ENCODE measurements at places on chromosomes 4 and X.

GRCh38 chr4:145483514-145483913, 1.9 kb downstream of the SMAD1 start:
- DNase-seq: no peak

- no peak for DNase-seq
These were observed 66.6 kb downstream of the ATXN3L start for GRCh38 chrX:13253223-13253622.

DNA sequence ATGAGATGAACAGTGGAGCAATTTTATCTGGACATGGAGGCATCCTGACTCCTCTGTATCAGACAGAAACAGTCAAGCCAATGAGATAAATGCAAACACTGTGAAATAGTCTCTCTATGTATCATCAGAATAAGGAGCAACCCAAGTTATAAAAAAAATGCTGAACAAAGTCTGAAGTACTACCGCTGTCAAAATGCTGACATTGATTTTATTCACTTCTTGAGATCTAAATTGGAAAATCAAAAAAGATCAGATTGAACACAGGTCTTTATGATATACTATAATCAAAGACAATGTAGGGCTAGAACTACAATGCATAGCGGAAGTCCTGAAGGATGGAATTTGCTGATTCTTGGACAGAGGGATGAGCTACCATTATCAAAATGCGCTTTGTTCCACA, 76.1 kb downstream of the FTHL17 start:
- DNase-seq: no peak

GRCh38 chrX:16573781-16574180, 76.2 kb upstream of the S100G start:
- peak; percentile 93 for DNase-seq

DNA sequence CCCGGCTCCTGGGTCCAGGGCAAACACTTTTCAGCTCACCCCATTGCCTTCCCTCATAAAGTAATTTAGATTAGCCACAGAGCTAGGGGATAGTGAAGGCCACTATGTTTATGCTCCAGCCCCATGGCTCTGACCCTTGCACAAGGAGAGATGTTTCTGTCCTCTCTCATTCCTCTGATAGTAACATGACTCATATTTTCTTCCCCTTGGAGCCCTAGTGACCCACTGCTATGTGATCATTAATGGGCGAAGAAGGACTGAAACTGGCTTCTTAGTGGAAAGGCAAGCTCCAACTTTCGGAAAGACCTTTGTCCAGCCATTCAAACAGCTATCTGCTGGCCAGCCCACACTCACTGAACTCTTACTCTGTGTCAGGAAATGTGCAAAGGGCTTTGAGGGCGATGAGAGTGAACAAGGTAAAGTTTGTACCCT, 12.3 kb downstream of the CLDN2 start:
- no peak for DNase-seq

GRCh38 chr4:23333556-23333945, 556.3 kb downstream of the PPARGC1A start:
- peak; percentile 45 for DNase-seq

DNA sequence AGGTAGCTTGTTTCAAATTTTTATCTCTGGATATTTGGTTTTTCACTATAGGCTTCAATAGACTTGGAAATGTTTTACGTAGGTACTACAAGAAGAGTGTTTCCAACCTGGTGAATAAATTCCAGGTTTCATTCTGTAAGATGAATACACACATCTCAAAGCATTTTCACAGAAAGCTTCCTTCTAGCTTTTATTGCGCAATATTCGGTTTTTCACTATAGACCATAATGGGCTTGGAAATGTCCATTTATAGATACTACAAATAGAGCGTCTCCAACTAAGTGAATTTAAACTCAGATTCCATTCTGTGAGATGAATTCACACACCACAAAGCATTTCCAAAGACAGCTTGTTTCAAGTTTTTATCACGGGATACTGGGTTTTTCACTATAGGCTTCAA, 857.7 kb upstream of the HS3ST1 start:
- no peak for DNase-seq

DNA sequence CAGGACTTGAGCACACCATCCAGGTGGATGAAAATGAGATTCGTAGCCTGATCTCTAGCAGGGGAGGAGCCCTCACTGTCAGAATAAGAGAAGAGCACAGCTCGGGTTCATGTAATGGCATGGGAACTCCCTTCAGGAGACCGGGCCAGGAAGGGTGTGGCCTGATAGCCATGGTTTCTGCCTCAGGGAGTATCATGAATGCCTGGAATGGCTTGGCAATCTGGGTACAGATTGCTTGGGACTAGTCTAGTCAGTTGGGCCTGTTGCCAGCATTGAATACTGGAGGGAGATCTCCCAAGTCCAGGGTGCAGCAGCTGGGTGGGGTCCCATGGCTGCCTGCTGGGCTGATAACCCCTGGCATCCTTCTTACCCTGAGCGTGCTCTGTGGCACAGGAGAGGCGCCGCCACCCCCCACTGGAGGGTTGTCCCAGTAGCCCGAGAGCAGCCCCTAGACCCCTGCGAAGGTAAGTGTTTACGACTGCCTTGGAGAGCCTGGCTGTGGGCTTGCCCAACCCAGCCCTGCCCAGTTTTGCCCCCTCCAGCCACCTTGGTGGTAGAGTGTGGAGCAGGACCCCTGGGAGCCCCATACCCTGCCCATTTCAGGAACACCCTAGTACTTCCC, 298.8 kb downstream of the TEX13A start:
- no peak for DNase-seq

- DNase-seq: no peak
These were observed 13.0 kb upstream of the RHOXF2 start for GRCh38 chrX:120145295-120145925.

GRCh38 chr4:20091781-20092180, 159.9 kb upstream of the SLIT2 start:
- no peak for DNase-seq

DNA sequence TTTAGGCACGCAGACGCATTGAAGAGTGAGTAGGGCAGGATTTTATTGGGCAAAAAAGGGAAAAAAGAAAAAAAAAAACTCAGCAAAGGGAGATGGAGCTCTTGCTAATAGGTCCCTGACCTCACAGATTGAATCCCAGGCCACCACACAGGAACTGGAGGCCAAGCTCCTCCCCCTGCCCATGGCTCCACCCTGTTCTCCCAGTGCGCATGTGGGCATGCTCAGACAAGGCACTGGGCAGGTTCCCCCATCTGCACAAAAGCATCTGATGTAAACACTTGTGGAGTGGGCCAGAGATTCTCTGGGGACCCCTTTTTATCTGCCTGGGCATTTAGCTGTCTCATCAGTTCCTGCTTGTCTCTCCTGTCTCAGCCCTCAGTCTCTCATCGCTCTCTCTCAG, 9.5 kb downstream of the FRMD7 start:
- no peak for DNase-seq

DNA sequence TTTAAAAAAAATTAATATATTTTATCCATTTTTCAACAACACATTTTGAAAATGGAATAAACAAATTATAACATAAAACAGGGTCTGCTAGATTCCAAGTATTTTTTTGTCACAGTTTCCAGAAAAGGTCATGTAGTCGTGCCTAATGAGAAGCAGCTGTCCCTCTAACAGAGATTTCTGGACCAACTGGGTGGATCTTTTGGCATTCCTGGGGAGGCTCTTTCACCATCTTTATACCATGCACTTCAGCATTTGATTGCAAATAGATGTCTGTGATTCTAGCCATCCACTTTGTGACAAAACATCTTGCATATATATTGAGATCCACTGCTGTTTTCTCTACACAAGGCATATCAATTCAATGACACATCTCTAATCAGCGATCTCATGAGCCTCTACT, 210.7 kb upstream of the LDB2 start:
- peak; percentile 44 for DNase-seq

GRCh38 chr4:77199701-77200100, 42.7 kb downstream of the CCNG2 start:
- no peak for DNase-seq

- DNase-seq: no peak
These were observed 27.4 kb downstream of the ADRA2C start for GRCh38 chr4:3793545-3793944.

GRCh38 chr4:53480909-53481308, 103.5 kb downstream of the FIP1L1 start:
- DNase-seq: peak; percentile 32

GRCh38 chr4:175065228-175065627, 147.1 kb downstream of the ADAM29 start:
- no peak for DNase-seq

- peak; percentile 1 for DNase-seq
These were observed 173.8 kb upstream of the DCAF12L2 start for GRCh38 chrX:126339928-126340327.

- DNase-seq: no peak
These were observed 19.1 kb downstream of the VSIG1 start for GRCh38 chrX:108064001-108064400.

GRCh38 chrX:100207331-100208024, 202.6 kb downstream of the PCDH19 start:
- no peak for DNase-seq

- peak; percentile 87 for DNase-seq
These were observed 249.2 kb upstream of the RPS6KA3 start for GRCh38 chrX:20515841-20516461.

GRCh38 chr4:71113294-71113693, 119.8 kb downstream of the DCK start:
- DNase-seq: no peak

- DNase-seq: no peak
These were observed 77.9 kb downstream of the EGF start for GRCh38 chr4:109990261-109991257.

DNA sequence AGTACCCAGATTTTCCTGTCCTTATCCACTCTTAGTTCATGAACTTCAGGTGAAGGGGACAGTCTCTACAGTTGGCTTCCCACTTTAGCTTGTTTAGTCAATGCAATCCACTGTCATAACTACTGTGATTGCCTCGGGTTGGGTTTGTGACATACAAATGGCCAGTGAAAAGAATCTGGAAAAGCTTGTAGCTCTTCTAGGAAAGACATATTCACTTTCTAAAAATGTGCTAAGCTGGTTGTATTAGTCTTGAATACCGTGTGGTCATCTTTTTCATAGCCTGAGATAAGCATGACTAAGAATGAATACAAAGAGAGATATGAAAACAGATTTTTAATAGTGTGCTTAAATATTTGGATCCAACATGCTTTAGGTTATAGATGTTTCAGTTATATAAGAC, 1443.5 kb upstream of the IGFBP7 start:
- DNase-seq: no peak

DNA sequence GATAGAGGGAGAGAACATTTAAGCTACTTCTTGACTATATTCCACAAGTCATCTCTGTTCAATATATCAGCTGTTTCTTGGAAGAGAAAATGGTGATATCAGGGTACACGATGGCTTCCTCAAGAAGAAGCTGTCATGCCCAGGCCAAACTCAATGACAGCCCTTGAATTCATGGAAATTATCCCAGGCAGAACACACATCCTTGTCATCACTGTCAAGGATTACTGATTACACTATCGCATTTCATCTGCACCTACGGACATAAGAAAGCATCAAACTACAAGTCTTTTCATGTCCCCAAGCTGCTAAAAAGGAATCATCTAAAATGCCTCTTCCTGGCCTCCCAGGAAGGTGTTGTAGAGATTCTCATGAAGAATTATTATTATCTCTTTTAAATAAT, 165.2 kb upstream of the SLC7A11 start:
- DNase-seq: no peak

- DNase-seq: peak; percentile 25
These were observed 133.1 kb downstream of the AKAP4 start for GRCh38 chrX:50067435-50068284.

GRCh38 chrX:56232221-56233082, at the start of gene KLF8:
KLF8 (plus strand) TSS chrX:56232356; CDS start chrX:56233335, 979 bp downstream.
- no peak for DNase-seq

DNA sequence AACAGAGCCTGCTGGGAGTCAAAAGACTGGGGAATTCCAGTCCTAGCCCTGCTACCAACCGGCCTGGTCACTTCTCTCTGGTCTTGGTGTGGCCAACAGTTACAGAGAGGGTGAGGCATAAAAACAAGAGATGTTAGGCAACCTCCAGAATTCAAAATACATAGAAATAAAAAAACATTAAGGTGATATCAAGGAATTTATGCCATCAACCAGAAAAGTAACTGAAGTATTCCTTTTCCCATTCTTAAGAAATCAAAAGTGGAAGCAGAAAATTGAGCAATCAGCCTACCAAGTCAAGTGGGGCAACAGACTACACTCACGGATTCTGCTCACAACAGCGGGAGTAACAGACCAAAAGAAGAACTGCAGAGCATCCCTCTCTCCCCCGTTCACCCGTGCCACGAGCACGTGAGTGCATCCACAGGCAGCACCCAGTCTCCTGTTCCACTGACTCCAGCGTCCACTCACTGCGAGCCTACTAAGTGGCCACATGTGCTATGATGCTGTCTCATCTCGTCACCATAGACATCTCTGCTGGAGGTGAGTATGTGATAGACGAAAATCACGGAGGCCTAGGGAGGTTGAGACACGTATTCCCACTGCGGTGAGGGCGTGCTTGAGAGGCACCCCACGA, 29.3 kb downstream of the AFAP1 start:
- peak; percentile 61 for DNase-seq

GRCh38 chr4:121594796-121595526, 101.8 kb downstream of the ANXA5 start:
- DNase-seq: peak; percentile 82

DNA sequence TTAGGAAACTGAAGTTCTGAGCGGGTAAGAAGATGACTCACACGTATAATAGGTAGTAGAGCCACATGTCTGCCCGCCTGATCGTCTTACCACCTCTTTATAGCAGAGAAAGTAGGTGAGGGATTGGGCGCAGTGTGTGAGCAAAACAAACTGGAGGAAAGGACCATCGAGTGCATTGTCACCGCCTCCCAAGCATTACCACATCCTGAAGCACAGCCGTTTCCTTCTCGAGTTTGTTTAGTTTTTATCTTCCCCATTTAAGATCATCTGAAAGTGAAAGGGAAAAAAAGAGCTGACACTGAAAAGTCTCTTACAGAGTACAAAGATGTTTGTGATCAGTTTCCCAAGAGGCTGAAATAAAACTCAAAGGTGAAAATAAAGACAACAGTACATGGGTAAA, 14.8 kb downstream of the PDK3 start:
- DNase-seq: no peak

- no peak for DNase-seq
These were observed 15.3 kb upstream of the PDGFRA start for GRCh38 chr4:54213761-54214160.

GRCh38 chr4:168152837-168153500, 60.6 kb downstream of the ANXA10 start:
- DNase-seq: no peak

- DNase-seq: peak; percentile 90
These were observed 14.8 kb upstream of the PABPC4L start for GRCh38 chr4:134216411-134216810.

- DNase-seq: no peak
These were observed 78.0 kb downstream of the ANOS1 start for GRCh38 chrX:8653956-8654355.
